NCI-H2029 (cell line): ENCODE measurements at places on chromosomes 2 and 18.

DNA sequence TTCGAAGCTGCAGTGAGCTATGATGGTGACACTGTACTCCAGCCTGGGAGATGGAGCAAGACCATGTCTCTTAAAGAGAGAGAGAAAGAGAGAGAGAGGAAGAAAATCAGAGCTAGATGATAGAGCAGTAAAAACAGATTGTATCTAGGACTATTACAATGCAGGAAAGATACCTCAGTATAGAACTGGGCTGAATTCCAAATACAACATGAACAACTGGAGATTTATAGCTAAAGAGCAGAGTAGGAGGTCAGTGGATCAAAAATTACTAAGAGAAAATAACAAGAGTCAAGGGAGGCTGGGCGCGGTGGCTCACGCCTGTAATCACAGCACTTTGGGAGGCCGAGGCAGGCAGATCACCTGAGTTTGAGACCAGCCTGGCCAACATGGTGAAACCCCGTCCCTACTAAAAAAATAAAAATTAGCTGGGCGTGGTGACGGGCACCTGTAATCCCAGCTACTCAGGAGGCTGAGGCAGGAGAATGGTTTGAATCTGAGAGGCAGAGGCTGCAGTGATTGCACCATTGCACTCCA is 100.7 kb upstream of the MSH6 start:
- DNase-seq: no peak

- DNase-seq: no peak
These were observed 109.7 kb downstream of the DOCK10 start for GRCh38 chr2:224932522-224932921.

GRCh38 chr2:205660521-205661124 is 21.7 kb upstream of the NRP2 start:
- no peak for DNase-seq

- DNase-seq: no peak
These were observed 19.8 kb upstream of the ATOH8 start for GRCh38 chr2:85734015-85734414.

DNA sequence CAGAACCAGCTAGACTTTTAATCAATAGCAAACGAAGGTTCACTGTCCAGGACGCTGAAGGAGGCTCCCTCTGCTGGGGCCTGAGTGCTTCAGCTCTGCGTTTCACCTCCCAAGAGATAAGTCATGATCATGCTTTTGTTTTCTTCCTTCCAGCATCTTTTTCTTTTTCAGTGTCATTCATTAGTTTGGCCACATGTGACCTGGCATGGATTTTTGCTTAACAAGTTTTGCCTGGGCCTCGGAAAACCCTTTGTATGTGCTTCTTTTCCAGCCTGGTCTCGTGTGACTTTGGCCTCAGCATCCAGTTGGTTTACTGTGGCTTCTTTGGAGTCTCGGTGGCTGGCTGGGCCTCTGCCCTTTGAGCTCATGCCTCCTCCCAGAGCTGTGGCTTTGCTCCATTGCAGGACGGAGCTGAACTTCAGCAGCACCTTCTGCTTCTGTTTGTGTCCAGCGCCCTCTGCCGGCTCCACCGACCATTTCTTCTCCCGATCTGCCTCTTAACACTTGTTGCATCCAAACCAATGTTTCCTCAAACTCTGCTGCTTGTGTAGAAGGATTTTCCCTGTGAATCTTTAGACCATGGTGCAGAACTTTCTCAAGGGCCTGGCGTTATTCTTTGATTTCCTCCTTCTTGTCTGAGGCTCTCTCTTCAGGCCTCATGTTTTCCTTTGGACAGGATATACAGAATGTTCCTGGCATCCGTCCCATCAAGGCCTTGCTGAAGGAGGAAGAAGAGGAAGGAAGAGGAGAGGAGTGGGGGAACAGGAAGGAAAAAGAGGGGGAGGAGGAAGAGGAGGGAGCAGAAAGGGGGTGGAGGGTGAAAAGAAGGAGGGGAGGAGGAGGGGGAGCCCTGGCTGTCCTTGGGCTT is 23.6 kb upstream of the HES6 start:
- DNase-seq: peak; percentile 47

DNA sequence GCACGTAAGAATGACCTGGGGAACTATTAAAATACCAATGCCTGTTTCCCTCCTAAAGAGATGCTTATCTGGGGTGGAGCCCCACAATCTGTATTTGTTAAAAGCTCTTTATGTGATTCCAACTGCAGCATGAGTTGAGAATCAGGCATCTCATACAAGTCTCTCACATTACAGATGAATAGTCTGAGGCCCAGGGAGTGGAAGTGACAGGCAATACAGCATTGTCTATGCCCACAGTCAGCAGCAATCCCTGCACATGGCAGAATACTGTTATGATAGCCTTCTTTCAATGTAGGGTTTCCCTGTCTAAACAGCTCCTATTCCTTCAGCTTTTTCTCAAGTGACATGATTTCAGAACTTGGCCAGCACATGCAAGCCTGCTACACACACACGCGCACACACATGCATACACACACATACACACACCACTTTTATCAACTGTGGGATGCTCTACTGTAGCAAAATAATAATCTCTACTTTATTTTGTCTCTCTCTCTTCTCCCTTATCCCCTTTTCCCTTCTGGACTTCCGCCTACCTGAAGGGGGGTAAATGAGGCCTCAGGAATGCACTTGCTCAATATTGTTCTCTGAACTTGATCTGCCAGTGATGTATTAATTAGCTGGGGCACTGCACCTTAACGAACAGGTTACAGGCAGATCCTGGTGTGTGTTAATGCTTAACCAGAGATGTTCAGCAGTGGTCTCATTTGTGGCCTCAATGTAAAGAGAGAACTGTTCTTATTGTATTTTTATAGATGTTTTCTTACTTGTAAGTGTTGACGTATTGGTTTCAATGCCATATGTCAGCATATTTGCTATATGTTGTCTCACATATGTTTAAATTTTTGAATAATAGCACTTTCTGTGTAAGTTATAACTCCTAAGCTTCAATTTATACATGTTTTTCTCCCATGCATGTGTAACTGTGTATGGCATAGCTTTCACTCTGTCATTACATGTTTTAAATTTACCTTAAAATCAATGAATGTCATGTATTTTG is 116.0 kb downstream of the SETBP1 start:
- DNase-seq: no peak

- no peak for DNase-seq
These were observed 116.0 kb downstream of the CDC42EP3 start for GRCh38 chr2:37555457-37555856.

GRCh38 chr18:73352546-73352945 is 484.8 kb upstream of the NETO1 start:
- no peak for DNase-seq

DNA sequence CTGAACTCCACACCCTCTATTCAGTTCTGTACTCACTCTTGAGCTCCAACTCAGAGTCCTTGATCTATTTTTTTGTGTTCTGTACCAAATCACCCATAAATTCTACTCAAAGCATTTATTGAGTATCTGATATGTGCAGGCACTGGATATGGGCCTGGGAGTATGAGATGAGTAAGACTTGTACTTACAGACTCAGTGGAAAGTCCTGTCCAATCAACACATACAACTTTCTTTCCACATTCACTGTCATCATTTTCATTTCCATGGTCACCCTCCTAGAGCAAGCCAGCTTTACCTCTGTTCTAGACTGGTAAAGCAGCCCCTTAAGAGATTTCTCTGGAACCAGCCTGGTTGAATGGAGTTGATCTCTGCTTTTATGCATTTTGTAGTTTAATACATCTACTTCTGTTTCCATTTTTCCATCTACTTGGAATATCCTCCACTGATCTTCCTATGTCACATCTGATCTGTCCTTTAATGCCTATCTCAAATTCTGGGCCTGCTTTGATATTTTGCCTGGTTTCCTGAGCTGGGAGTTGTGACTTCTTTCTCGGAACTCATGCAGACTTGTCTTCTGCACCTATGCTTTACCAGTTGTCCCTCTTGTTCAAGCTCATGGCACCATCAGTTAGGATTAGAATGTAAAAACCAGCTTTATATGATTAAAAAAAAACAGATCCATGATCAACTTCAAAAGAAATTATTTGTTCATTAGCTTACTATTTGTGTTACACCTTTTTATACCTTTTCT is 96.9 kb upstream of the GLS start:
- no peak for DNase-seq

- DNase-seq: no peak
These were observed 25.9 kb downstream of the WDR75 start for GRCh38 chr2:189467160-189467559.

DNA sequence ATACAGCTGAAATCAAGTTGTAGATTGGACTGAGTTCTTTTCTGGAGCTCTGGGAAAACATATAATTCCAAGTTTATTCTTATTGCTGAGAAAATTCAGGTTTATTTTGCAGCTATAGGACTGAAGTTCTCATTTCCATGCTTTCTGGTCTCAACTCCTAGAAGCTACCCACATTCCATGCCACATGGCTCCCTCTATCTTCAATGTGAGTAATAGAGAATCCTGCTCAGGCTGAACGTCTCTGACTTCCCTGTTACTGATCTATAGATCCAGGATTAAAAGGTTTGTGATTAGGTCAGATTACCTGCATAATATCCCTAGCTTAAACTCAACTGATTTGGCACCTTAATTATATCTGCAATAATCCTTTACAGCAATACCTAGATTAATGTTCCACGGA is 453.8 kb upstream of the MC4R start:
- DNase-seq: no peak

- DNase-seq: no peak
These were observed 32.0 kb upstream of the IL1RL1 start for GRCh38 chr2:102279391-102279735.

- DNase-seq: no peak
These were observed 3.6 kb downstream of the MGAT5 start for GRCh38 chr2:134257509-134257908.

DNA sequence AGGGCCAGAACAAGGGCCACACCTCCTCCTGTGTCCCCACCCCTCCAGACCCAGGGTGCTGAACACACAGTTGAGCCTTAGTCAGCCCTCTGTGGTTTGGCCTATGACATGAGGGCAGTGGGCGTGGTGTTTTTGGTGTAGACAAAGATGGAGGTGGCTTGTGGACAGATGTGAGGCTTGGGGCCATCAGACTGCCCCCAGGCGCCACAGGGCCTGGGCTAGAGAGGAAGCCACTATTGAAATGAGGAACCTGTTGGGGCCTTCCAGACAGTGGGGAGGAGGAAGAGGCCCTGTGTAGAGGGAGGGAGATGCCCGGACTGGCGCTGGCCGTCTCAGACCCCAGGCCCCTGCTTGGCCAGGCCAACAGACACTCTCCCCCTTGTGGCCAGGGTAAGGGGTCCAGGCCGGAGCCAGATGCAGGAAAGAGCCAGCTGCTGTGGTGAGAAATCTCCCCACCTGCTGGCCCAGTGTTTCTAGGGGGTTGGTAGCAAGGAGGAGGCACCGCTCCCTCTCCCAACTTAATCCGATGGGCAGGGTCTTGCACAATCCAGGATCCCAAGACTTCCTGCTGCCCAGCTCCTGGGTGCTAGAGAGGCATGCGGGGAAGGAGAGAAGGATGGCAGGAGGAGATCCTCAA is 53.8 kb downstream of the SMAD7 start:
- no peak for DNase-seq

DNA sequence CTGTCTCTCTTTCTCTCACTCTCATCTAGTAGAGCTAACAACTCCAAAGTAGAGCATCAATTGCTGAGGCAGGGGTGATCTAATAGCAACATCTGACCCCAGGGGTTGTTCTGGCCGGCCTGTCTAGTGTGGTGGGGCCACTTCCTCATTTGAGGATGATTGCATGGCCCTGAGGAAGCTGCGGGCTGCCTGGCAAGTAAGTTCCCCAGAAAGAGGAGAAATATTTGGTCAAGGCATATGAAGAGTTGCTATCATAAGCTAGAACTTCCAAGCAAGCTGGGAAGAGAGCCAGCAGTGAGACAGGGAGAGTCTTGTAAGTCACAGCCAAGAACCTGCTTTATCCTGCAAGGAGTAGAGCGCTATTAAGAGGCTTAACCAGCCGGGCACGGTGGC is 50.8 kb upstream of the TMEM87B start:
- DNase-seq: no peak

DNA sequence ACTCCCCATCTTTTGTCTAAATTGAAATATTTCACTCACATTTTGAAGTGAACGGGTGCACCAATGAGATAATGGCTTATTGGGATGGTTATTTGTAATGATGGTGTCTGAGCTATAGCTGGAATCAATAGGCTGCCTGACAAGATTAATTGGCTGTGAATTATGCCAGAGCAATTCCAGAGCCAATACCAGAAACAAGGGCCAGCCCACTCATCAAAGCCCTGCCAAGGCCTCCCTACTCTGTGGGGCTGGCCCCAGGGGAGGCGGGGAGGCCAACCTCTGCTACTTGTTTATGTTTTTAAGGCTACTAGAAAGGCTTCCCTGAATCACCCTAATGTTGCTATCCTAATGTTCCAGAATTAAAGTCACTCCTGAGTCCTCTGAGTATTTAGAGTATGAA is 29.1 kb upstream of the NEMP2 start:
- DNase-seq: no peak

DNA sequence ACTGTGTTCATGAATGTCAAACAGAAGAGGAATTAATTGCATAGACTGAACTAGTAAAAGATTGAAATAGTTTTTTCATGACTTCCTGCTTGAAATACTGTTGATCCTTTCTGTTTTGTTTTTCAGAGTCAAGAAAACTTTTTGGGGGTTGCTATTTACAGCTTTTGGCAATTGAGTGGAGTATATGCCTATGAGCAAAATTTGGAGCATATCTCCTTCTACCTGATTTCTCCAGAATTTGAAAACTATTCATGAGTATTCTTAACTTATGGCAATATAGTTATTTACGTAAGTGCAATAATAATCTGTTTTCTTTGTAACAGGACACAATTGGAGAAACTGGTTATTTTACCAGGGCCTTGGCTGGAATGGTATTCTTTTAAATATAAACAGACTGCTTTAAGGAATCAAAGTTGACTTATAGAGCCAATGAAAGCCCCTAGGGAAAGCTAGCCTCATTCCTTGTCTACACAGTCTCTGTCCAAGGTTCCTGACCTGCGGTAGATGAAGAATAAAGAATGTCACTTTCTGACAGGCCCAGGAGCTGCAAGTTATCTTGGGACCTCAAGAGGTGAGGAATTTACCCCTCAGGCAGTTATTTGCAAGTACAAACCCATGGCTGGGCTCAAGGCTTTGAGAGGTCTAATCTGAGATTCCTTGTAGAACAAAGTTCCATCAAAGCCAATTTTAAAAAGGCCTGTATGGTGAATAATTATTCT is 193.5 kb upstream of the NDUFV2 start:
- no peak for DNase-seq

DNA sequence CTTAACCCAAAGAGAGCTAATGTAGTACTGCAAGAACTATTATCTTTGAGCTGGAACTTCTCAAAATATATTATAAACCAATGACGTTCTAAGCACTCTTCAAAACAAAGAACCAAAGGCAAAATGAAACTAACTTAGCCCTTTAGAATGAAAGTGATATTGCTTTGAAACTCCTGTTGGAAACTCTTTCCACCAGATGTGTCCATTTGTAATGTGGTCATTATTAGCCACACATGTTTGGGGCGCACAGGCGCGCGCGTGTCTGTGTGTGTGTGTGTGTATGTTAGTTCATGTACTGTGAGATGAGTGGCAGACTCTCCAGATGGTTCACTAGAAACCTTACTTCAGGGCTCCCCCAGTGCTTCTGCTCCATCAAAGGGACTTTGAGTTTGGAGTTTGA is 323.4 kb downstream of the BCL11A start:
- DNase-seq: no peak

GRCh38 chr2:45450634-45451033 is 160.4 kb downstream of the SRBD1 start:
- DNase-seq: no peak

GRCh38 chr2:38508311-38509039 is 94.3 kb downstream of the HNRNPLL start:
- peak; percentile 3 for DNase-seq
